ENCODE measurements at places on chromosomes 6 and 20. TPM values are rescaled to one million over a fixed set of nuclear protein-coding genes. Genes with fewer than 3 reads are reported as not detected.

- no peak overlapping the region for H3K4me3 ChIP-seq
- no peaks in the 10 kb centered on the region for H3K36me3 ChIP-seq
- peaks cover 18% of the 10 kb centered on the region for H3K27me3 ChIP-seq
- DNase-seq, result no peak
Observed at GRCh38 chr20:47099093-47099492, 204.4 kb downstream of the EYA2 start.

- peaks cover 42% of the 10 kb centered on the region for H3K27me3 ChIP-seq
- peaks cover 28% of the 10 kb centered on the region for H3K4me1 ChIP-seq
- no peak for DNase-seq
- H3K27ac ChIP-seq, result no peak overlapping the region
- H3K36me3 ChIP-seq, result peaks cover 4% of the 10 kb centered on the region
- H3K4me3 ChIP-seq, result no peak overlapping the region
Observed at GRCh38 chr6:41347378-41348050, 12.1 kb downstream of the NCR2 start.

GRCh38 chr6:35343092-35343834 lies 905 bp downstream of the PPARD start:
- no peak for DNase-seq
- H3K4me3 ChIP-seq, result peak overlapping the region; percentile 96
- peak overlapping the region; percentile 79 for H3K27ac ChIP-seq

GRCh38 chr20:23436681-23437080 lies 2.8 kb upstream of the CSTL1 start:
- peaks cover 2% of the 10 kb centered on the region for H3K27me3 ChIP-seq
- H3K4me1 ChIP-seq, result no peaks in the 10 kb centered on the region
- no peak for DNase-seq
- H3K4me3 ChIP-seq, result no peak overlapping the region

- DNase-seq, result no peak
- no peaks in the 10 kb centered on the region for H3K36me3 ChIP-seq
- H3K4me1 ChIP-seq, result no peaks in the 10 kb centered on the region
- no peaks in the 10 kb centered on the region for H3K27me3 ChIP-seq
Observed at GRCh38 chr20:57688295-57688694, 21.5 kb downstream of the PMEPA1 start.

Gene ASIP
- total RNA-seq, result not detected

Gene UBD
- 0.38 TPM for total RNA-seq

Gene DHX16
- 37.6 TPM for total RNA-seq

All from activated CD4-positive, alpha-beta memory T cell treated with anti-CD3 and anti-CD28 coated beads, Interleukin-2, amount 10 ng/mL, durations not matched to agents 7 days and 5 days (primary cell).